Stimulated activated CD4-positive, alpha-beta T cell treated with anti-CD3 and anti-CD28 coated beads, TNF-alpha, amount 100 ng/mL, for 24 hours (primary cell): ENCODE measurements at places on chromosomes 6 and 20.
A peak's percentile ranks its signal among the peaks of the same experiment; 100 is the strongest.

GRCh38 chr6:148835920-148836441 lies 89.2 kb downstream of the UST start:
- DNase-seq: peak; percentile 31

DNA sequence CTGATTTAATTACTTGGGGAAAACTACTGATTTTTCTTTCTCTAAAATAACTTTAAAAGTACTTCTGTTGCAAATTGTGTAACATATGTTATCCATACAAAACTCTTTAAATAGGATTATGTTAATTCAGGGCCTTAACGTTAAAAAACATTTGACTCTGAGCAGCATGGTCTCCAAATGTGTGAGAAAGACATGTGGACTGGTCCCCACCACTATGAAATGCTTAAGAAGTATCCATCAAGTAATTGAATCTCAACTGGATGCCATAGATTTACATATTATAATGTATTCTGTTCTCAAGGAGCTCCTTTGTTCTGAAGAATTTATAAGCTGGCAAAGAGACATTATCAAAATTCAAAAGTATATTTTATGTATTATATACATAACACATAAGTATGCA lies 130.8 kb upstream of the HEY2 start:
- DNase-seq: no peak

- DNase-seq: no peak
These were observed 30.8 kb upstream of the ENPP1 start for GRCh38 chr6:131776985-131777384.

DNA sequence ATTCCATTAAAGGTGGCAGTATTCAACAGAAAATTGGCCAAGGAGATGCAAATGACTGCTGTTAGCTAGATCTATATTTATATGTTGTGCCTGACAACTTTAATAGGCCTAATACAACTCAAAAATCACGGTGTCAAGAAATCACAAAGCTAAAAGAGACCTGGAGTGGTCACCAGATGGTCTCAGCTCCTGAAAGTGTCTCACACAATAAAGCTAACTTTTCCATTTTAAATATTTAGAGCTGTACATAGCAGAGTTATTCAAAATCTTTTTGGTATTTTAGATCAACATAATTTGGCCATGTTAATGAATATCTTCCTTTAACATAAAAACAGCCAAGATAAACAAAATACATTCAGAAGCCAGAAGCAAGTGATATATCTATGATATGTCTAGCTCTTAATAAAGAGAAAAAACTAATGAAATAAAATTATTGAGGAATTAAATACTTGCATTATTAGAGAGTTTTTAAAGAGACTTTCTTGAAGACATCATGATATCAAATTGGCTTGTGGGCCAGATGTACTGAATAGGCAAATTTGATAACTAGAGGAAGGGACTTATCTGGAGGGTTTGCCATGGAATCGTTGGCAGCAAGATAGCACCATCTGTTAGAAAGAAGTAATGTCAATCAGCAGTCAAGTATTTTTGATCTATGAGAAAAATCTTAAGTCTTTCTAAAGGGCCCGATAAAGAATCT lies 84.9 kb upstream of the SCAF8 start:
- no peak for DNase-seq

DNA sequence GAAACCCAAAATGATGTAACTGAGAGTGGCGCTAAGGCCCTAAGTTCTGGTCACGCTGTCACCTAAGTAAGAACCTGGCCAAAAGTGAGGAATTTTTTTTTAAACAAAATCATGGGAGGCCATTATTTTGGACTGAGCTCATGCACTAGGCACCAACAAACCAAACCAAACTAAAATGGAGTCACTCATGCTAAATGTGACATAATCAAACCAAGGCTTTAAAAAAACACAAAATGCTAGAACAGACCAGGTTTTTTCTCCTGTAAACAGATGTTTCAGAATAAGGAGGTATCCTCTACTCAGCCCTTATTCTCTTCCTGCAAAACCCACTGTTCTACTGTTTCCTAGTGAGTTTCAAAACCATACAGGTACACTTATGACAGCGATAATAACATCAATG lies 1.1 kb upstream of the C6orf89 start:
- no peak for DNase-seq

GRCh38 chr6:144314003-144314485 lies 28.9 kb downstream of the UTRN start:
- DNase-seq: no peak

DNA sequence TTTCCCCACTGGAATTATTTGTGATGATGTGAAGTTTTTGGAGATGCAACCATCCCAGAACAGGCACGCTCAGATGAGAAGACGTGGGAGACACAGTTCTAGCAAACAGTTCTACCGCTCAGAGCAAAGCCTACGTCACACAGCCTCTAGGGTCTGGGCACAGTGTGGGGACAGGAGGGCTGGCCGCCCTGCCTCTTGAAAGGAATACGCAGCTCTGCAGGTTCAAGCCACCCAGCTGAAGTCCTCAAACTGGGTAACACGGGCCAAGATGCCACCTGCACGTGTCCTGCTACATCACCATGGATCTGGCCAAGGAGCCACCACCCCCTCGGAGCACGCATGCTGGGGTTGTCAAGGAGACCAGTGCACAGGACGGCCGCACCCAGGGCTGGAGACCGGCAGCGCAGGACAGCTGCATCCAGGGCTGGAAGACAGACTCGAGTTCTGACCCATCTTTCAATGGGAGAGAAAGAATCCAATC lies 75.0 kb downstream of the NOL4L start:
- no peak for DNase-seq

DNA sequence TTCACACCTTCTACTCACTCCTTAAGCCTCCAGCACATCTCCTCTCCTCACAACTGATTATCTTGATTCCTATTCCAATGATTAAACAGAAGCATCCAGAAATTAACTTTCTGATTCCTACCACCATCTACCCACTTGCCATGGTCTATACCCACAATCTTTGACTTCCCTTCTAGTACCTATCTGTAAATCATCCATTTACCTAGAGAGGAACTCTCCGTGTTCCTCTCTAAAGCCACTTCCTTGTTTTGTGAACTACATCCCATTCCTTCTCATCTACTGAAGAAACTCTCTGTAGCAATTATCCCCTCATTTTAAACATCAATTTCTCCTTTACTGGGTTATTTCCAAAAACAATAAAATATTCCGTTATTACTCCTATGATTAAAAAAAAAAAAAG lies 167.3 kb downstream of the ARHGAP18 start:
- DNase-seq: no peak

DNA sequence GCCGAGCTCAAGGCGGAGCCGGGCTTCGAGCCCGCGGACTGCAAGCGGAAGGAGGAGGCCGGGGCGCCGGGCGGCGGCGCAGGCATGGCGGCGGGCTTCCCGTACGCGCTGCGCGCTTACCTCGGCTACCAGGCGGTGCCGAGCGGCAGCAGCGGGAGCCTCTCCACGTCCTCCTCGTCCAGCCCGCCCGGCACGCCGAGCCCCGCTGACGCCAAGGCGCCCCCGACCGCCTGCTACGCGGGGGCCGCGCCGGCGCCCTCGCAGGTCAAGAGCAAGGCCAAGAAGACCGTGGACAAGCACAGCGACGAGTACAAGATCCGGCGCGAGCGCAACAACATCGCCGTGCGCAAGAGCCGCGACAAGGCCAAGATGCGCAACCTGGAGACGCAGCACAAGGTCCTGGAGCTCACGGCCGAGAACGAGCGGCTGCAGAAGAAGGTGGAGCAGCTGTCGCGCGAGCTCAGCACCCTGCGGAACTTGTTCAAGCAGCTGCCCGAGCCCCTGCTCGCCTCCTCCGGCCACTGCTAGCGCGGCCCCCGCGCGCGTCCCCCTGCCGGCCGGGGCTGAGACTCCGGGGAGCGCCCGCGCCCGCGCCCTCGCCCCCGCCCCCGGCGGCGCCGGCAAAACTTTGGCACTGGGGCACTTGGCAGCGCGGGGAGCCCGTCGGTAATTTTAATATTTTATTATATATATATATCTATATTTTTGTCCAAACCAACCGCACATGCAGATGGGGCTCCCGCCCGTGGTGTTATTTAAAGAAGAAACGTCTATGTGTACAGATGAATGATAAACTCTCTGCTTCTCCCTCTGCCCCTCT lies 1.1 kb downstream of the CEBPB start:
- DNase-seq: peak; percentile 44

DNA sequence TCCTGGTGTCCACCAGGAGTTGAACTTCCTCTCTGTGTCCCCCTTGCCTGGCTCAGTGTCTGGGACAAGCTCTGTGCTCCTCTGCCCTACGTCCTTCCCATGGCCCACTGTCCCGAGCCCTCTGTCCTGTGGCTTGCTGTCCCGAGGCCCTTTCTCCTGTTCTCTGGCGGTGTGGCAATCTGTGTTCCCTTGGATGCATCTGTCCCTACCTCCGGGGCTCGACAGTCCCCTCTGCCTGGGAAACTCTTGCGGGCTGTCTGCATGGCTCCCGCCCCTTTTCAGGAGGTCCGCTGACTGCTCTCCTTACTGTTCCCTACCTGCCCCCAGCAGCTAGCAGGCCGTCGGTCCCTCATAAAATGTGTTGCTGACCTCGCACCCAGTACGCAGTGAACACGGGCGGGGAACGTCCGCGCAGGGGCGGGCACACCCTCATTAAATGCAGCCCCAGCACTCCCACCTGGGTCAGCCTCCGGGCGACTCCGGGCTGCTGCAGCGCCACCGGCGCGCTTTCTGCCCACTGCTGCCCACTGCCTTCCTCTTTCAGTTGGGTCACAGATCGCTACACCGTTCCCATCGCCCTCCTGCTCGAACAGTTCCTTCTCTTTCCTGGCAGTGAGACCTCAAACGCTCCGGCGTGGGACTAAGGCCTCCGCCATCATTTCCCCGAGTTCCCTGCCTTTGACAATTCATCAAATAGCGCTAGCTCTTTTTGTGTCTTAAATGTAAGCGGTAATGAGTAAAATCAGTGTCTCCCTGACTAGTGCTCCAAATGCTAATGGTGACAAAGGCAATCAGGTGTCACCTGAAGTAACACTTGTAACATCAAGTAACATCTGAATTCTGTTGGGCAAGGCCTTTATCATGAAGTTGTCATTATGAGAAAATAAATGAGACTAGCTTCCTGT lies 60.5 kb downstream of the RSPH3 start:
- no peak for DNase-seq

DNA sequence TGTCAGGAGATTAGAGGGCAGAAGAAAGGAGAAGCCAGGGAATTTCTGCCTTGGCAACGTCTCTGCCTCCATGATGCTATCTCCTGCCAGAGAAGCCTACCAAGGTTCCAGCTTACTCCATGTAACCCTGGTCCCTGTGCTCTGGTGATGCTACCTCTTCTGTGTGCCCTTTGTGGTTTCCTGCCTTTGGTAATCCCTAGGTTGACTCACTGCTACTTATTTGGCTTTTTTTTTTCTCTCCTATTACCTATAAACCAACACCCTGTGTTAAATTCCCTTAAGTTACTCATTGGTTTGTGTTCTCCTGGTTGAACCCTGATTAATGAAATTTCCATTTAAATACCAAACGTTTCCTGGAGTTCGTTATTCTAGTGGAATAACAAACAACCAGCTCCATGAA lies 527.8 kb upstream of the FLRT3 start:
- no peak for DNase-seq

GRCh38 chr6:12957321-12958051 lies 240.9 kb downstream of the PHACTR1 start:
- no peak for DNase-seq

DNA sequence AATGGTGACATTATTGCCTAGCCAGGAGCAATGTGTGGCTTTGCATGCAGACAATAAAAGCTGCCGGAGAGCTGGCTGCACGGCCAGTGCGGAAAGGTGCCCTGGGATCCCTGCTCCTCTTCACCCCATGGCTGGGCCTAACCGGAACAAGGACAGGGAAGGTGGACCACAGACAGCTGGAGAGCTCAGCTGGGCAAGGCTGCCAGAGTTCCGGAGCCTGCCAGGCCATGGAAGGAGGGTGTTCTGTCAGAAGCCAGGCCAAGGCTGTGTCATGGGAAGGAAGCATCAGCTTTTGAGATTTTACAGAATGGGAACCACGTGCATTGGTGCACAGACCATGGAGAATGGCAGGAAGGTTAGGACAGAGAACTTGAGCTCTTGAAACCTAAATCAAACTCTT lies 25.0 kb downstream of the MAP1LC3A start:
- no peak for DNase-seq

GRCh38 chr6:150243620-150244314 lies 100.9 kb downstream of the PPP1R14C start:
- DNase-seq: no peak

DNA sequence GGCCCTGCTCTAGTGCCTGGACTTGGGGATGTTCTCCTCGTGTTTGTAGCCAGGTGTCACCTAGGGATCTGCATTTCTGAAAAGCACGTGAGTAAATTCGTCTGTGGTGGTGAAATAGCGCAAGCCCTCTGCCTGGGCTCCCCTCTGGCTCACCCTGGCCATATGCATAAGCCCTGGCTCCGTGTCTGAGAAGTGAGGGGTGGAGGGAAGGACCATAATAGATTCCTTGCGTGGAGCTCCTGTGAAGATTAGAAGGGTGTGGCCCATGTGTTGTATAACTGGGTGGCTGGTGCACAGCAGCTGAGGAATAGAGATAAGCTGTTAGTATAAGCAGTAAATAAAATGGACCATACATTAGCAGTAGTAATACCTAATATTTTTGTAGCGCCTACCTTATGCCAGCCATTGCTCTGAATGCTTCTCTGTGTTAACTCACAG lies 4.8 kb downstream of the BCAS1 start:
- no peak for DNase-seq

- DNase-seq: no peak
These were observed 234.7 kb upstream of the ADGRB3 start for GRCh38 chr6:68400396-68400795.

- no peak for DNase-seq
These were observed 133.6 kb downstream of the MTHFD1L start for GRCh38 chr6:150999107-150999506.

DNA sequence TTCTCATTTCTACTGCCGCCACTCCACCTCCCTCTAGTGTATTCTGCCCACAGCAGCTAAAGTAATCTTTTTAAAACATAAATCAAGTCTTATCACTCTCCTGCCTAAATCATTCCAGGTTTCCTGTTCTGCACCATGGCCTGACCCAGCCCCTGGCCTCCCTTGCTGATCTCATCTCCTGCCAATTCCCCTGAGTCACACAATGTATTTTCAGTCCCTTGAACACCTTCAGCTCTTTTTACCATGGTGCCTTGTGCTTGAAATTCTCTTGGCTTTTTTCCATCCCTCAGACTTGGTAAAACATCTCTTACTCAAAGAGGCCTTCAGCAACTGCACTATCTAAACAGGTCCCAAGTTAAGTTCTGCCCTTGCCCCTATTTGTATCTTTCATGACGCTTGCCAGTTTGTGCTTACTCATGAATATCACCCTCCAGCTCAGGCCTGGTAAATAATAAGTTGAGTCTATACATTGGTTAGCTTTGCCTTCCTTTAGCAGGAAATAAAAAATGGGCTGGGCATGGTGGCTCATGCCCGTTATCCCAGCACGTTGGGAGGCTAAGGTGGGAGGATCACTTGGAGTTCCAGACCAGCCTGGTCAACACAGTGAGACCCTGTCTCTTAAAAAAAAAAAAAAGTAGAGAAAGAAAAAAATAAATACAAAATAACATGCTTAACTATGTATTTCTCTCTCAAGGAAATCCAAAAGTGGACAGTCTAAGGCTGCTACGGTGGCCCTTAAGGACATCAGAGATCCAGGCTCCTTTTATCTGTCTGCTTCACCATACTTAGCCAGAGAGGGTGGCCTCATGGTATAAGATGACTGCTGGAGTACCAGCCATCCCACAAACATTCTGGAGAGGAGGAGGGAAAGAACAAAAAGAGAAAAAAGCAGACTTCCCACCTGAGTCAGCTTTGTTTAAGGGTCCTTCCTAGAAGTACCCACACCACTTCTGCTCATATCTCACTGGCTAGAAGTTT lies 62.2 kb downstream of the ARFGEF2 start:
- no peak for DNase-seq

- no peak for DNase-seq
These were observed 6.0 kb downstream of the ZNF76 start for GRCh38 chr6:35265523-35265922.
